ENCODE measurements at places on chromosomes 16 and 17.

GRCh38 chr17:48719642-48720265, 2.6 kb downstream of the PRAC1 start:
- no peak for DNase-seq

DNA sequence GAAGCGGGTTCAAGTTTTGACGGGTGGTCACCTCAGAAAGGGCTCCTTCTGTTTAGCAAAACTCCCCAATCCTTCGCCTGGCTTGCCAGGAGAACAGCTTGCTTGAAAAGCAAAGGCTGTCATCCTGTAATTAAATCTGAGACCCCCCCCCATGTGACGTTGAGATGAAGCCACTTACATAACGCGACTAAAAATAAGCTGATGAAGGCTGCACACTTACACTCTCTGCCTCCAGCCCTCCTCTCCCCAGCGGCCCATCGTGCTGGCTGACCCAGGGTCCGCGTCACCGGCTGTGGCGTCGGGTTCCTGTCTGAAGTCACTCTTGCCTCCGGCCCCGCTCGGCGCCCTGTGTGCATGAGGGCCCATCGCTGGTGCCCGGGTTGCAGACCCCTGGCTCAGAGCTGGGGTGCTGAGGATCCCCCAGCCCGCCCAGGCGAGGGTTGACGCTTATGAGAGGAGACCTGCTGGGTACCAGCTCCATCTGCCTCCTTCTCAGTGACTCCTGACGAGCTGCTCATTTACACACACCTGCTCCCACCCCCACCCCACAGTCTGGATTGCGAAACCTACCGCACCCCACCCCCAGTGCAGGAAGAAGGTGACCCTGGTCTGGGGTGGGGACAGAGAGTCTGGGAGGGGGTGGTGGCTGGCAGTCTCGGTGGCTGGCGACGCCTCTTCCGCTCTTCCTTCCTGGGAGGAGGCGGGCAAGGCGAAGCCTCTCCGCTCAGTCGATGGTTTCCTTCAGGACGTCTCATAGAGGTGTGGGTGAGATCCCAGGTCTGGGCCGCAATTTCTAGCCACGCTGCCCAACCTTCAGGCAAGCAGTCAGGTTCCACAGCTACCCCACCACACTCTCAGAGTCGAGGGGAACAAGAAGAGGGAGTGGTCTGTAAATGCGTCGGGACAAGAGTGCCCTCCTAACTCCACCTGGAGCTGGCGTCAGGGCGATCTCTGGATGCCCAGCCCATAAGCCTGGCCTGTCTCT, 3.1 kb upstream of the BAIAP2 start:
- DNase-seq = no peak

GRCh38 chr17:81918832-81919545, 1.0 kb upstream of the SIRT7 start:
- no peak for DNase-seq

DNA sequence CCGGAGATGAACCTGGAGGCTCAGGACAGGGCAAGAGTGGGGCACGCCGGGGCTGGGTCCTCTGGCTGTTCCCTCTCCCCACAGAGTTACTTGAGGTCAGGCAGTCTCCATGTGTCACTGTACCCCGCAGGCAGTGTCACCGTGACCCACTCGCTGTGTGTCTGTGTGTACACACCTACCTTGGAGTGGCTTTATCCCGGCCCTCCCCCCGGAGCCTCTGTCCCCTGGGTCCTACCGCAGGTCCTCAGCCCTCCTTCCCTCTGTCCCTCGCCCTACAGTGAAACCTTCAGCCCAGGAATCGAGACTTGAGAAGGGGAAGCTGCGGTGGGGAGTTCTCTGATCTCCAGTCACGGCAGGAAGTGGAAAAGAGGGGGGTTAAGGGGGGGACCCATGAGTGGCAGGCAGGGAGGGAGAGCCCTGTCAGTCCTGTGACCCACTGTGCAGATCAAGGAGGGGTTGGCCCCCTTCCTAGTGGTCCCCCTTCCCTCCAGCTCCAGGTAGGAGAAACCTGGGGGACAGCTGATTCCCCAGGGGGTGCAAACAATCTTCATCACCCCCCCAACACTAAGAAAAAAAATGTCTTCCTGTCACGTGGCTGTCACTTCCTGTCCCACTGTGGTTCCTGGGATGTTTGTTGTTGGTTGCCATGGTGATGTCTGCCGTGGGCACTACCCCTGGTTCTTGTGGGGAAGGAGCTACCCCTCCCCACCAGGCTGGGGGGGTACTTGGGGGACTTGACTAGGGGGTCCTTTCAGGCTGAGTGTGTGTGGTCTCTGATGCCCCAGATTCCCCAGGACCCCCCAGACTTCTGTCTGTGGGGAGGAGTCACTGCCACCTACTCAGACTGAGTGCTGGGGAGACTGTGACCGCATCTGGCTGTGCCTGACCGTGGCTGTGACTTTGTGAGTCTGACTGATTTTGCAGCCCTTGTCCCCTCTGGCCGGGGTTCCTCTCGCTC, 13.7 kb downstream of the RARA start:
- DNase-seq = peak; percentile 76

GRCh38 chr17:41015454-41015853, 6.5 kb upstream of the KRTAP3-1 start:
- no peak for DNase-seq

DNA sequence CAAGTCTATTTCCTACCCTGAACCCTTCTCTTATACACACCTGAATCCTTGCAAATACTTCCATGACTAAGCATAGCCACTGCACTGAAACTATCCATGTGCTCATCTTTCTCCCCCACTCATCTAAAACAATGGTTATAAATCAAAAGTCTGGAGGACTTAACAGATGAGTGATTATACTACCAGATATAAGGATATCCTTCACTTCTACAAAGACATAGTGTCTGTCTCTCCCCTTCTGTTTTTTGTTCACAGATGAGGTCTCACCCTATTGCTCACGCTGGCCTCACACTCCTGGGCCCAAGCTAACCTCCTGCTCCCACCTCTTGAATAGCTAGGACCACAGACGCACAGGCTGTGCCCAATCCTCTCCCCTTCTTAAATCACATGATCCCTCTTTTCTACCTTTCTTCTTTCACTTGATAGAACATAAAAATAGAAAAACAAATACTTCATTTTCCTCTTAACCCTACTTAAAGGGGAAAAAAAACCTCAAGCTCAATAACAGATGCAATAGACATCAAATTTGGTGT, 19.2 kb downstream of the CEP112 start:
- DNase-seq = no peak

DNA sequence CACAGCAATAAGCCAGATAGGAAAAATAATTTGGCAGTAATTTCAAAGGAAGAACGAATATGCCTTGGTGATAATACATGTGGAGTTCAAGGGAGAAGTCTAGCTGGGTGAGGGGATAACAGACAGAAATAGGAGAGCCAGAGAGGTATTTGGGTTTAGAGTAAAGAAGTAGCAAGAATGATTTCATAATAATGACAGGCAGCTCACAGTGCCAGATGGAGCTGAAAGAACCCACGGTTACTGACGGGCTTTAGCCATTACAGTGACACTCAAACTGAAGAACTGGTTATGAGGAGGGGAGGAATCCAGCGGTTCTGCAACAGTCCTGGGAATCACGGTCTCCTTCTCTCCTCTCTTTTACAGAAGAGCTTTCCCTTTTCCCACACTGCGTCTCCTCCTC, 2.2 kb downstream of the OR4D1 start:
- DNase-seq = no peak

Measured in activated T-cell treated with anti-CD3 and anti-CD28 coated beads for 4 hours (primary cell).